HS-27A (cell line): ENCODE measurements at places on chromosomes 2 and 18.
A peak's percentile ranks its signal among the peaks of the same experiment; 100 is the strongest.

GRCh38 chr18:11274144-11274794, 124.9 kb upstream of the PIEZO2 start:
- DNase-seq, result no peak

DNA sequence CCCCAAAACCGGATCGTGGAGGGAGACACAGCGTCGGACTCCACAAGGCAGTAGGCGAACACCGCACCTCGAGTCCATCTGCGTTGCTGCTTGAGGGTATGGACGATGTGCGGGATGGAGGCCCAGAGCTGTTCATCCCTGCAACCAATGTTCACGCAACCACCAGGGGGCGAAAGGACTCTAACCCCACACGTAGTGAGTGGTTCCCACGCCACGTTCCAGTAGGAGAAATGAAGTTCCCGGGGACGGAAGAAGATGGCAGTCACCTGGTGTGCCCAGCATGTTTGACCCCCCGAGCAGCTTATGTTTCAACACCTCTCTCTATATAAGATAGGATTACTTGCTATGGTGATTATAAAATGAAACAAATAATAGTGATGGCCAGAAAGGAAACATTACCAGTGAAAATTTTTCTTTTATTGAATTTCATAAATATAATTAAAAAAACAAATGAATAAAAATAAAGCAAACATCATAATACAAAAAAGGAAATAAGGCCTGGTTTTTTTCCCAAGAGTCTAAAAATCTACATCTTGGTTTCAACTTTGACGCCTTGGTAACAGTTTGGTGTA, 184.3 kb downstream of the SH3BP4 start:
- peak; percentile 4 for DNase-seq

DNA sequence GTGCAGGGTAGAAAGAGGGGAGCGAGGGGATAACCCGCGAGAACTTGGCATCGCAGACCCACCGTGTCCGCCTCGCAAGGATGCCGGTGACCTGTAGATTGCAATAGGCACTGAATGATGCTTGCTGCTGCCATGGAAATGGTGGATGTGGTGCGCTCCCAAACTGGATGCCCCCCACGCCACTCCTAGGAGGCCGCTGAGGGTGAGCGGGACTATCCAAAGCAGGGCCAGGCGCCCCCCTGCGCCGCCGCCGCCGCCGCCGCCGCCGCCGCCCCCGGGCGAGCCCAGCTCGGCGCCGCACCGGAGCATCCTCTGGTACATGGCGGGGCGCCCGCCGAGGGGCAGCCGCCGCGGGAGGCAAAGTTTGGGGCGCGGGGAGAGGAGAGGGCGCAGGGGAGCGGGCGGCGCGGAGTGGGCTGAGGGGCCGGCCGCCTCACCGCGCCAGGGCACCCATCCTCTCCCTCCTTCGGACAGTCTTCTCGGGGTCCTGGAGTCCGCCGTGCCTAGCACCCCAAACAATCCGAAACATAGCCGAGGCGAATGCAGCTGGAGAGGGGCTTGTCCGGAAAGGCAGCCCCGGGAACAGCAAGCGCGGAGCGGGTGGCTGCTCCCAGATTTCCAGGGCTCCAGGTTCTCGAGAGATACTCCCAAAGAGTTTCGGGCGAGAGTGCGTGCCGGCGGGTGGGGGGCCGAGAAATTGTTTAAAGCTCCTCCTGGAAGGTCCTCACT, 685.1 kb downstream of the NRXN1 start:
- DNase-seq, result no peak

DNA sequence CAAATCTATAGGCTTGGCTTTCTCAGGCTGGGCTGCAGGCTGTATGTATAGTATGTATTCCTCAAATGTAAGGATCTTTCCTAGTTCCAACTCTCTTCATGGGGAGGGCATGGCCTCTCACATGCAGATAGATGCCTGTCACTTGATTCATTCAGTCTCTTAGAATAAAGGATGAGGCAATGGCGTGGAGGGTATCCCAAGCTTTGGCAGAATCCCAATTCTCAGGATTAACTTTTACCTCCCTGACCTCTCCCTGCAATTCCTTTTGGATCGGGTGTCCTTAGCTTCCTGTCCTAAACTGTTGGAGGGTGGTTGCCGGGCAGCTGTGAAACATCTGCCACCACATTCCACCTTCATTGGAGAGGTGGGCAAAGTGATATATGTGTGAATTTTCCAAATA, 80.3 kb downstream of the INSIG2 start:
- peak; percentile 91 for DNase-seq
